ENCODE measurements at places on chromosomes 3 and 15.

DNA sequence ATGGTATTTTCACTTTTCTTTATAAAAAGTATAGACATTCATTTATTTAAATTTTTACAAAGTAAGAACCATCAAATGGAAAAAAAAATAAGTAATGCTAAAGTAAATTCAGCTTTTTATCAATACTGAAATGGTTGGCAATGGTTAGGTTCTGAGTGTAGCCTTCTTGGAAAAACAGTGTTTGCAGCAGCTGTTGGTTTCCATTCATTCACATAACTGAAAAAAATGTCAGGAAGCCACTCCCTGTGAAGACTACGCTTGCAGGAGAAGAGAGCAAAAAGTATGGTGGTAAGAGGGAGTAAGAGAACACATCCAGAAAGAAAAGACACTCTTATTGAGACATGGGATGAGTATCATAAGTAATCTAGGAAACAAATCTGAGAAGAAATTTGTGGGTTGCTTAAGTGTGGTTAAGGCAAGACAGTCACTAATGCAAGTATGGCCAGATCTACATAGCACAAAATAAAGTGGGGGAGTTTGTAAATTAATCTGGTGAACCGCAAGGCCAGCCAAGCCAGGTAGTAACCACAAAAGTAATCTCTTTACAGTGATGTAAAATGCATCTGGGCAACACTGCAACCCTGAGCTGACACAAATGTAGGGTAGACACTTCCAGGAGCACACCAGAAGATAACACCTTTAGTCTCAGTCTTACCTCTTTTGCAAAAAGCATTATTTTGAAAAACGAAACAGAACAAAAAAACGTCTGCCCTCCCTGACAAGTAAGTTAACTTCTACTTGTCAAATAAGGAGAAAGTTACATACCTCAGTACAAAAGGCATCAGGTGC is 133.7 kb downstream of the IGSF11 start:
- DNase-seq = no peak

DNA sequence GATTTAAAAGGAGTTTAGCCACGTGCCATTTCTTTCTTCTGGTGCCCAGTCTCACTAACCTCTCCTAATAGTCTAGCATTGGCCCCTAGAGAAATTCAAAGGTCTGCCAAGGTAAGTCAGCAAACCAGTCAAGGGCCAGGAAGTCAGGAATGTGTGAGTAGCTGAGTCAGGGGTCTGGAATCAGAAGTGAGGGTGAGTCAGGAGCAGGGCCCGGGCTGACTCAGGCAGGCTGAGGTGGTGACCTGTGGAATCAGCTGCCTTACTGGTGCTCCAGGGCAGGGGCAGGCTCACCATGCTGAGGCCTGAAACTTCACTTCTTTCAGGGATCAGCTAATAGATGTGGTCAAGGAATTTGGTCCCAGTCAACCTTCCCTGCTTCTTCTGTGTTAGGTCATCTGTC is 105.8 kb upstream of the MYZAP start:
- DNase-seq = no peak

DNA sequence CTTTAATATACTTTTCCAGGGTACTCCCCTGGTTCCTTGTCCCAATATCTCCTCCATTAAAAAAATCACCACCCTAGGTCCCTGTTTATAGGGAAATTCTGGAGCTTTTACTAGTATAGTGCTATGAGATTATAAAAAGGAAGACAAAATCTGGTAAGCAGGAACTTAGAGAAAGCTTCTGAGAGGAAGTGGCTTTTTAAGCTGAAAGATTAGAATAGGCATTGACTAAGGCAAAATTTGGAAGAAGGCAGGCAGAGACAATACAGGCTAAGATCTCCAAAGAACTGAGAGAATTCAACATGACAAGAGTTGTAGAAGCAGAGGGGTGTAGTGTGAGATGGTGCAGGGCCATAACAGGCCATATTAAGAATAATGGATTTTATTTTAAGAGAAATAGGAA is 25.8 kb downstream of the SGO1 start:
- DNase-seq = no peak

- DNase-seq = peak; percentile 9
Observed at GRCh38 chr3:8768364-8769087, 887 bp downstream of the OXTR start.

DNA sequence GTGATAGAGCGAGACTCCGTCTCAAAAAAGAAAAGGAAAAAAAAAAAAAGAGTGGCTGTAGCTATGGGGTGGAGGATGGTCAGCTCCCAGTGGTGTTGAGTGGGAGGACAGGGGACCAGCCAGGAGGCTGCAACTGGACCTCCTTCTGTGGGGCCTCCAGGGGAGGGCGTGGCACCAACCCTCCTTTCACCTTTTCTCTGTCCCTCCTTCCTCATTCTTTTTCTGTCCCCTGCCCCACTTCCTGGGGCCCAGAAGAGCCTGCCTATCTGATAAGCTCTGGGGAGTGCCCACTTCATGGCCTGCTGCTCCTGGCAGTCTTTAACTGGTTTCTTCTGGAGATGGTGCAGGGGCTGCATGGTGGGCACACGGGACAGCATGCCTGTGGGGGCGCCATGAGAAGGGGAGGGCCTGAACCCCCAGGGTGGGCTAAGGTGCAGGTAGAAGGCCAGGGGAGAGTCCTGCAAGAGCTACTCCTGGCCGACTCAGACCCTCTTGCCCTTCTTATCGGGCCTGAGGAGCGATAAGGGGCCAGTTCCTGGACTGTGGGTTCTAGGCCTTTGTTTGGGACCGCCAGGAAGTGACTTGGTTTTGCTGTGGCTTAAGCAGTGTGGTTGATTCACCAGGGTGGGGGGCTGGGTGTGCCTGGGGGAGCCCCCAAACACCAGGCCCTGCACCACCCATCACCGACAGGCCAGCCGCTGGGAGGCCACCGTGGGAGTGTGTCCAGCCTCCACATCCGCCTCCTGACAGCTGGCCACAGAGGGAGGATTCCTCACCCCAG is 49.4 kb upstream of the FLNB start:
- DNase-seq = no peak

- DNase-seq = no peak
Observed at GRCh38 chr15:55528812-55529211, 20.8 kb upstream of the DNAAF4 start.

GRCh38 chr3:23760325-23760724 is 45.4 kb upstream of the UBE2E1 start:
- DNase-seq = no peak

DNA sequence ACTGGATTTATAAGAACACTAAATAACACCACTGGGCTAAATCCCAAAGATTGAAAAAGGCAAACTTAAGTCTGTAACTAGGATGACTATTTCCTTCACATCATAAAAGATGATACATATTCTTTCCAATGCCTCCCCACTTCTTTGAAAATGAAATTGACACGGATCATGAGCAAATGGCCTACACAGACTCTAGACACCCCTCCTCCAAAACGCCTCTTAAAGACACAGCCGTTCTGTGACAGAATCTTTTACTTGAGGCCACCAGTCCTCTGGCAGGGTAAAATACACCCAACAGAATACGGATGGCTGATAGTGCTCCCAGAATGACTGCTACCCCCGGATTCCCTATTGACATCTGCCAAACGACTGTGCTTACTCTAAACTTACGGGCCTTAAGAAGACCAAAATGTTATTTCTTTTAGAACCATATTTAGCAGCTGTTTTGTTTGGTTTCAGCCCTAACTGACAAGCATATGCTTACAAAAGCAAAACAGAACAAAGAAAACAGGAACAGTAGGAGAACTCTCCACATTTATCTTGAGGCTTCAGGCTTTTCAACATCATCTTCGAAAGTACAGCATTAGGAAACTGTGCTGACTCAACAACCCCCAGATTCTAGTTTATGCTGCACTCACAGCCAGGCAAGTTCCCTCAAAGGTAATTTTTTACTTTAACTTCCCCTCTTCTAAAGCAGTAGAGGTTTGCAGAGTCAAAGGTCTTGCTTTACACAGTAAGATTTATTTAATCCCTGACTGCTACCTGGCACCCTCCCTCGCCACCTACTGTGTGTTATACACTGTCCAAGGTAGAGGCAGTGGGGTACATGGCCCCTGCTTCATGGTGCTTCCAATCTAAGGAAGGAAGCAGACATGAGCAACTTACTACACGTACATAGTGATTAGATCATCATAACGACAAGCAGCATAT is 84.3 kb downstream of the TNIK start:
- no peak for DNase-seq

GRCh38 chr15:91871837-91872236 is 18.3 kb downstream of the SLCO3A1 start:
- no peak for DNase-seq

- DNase-seq = no peak
Observed at GRCh38 chr3:87462228-87462627, 185.8 kb upstream of the POU1F1 start.

- no peak for DNase-seq
Observed at GRCh38 chr3:34075975-34076374, 277.5 kb downstream of the PDCD6IP start.

DNA sequence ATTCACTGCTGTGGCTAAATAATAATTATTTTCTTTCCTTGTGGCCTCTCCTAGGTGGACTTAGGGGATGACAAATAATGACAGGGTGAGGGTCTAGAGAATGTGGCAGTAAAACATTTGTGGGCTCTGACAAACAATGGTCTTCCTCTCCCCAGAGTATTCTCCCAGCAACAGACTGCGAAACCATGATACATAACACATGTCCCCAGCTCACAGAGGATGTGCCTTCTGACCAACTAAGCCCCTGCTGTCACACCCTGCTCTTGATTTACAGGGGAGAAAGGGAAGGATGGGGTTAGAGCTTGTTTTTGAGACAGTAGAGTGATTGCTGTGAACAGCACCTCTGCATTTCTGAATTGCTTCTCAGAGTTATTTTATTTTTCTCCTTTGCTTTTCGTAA is 116.6 kb upstream of the CTDSPL start:
- DNase-seq = no peak

- DNase-seq = no peak
Observed at GRCh38 chr3:99087277-99087676, 185.8 kb upstream of the DCBLD2 start.

DNA sequence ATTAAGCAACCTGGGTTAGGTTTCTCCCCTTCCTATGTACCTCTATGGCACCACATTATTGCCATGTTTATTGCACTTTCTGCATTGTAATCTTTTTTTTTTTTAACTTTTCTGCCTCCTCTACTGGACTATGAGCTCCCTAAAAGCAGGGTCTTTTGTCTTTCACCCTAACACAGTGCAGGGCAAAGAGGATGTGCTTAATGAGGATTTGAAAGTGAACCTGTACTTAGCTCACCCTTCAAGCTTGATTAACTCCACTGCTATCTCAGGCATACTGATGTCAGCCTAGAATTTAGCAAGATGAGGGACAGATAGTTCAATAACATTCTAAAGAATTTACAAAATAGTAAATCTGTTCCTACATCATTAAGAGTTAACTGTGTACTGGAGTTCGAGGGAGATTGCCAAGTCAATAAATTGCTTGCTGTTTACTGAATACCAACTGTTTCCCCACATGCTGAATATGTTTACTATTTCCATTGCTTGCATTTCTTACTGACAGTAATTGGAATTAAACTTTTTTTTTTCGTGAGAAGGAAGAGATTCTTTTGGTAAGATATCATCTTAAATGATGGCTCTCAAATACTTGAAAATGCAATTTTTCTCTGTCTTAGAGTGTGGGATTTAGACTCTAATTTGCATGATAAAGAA is 15.7 kb upstream of the PPARG start:
- no peak for DNase-seq

DNA sequence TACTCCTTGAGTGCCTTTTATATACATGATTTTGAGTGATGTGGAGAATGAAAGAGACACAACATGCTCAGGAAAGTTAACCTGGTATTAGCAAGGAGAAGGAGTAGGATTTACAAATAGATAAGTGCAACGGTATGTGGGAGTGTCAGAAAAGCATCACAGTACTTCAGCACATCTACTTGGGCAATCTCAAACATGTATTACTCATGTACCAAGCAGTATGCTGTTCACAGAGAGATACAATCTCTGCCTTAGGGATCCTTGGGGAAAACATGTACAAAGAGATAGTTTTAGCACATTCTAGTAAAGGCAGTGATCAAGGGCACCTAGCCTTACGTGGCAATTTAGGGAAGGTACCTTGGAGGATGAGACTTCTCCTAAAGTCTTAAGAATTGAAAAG is 146.5 kb downstream of the FILIP1L start:
- DNase-seq = no peak

DNA sequence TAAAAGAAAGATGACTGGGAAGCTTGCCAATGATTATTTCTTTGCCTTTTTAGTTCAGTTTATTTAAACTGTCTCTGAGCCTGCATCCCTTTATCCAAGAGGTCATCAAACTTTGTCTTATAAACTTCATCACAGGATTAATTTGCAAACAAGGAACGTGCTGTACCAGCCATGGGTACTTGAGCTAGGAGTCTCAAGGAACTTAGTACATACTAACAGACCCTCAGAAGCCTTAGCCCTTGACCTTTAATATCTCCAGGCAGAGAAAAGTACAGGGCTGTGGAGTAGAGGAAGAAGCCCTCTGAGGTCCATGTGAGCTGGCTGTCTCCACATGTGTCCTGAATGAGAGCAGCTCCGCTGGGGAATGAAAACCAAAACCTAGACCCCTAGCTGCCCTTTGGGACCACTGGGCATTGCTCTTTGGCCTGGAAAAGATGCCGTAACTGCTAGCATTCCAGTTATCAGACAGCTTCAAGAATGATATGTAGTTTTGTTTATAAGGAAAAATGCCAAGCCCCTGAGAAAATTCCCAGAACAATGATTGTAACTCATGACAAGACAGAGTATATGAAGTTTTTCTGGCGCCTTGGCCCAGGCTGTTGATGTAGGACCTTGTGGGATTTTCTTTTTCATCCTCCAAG is 92.1 kb downstream of the ASB7 start:
- no peak for DNase-seq

GRCh38 chr15:39788800-39789565 is 6.3 kb upstream of the FSIP1 start:
- no peak for DNase-seq

GRCh38 chr3:148532774-148533173 is 164.9 kb upstream of the AGTR1 start:
- no peak for DNase-seq

- DNase-seq = no peak
Observed at GRCh38 chr3:185843126-185843525, 18.3 kb upstream of the IGF2BP2 start.

All from T-helper 2 cell (primary cell).